ENCODE measurements at places on chromosomes 4 and X.

DNA sequence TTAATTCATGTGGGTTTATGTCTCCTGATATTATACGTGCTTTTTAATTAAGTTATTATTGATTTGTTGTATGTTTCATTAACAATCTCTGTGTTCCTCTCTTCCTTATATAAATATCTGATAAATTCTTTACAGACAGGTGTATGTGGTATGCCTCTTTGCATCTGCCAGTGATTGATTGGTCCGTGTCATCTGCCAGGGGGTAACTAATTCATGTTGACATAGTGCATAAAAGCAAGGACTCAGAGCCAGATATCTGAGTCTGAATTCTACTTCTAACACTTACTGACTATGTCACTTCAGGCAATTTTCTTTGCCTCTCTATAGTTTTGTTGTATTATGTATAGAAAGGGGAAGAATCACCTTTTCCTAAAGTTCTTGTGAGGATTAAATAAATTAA lies 5.2 kb upstream of the AMBN start:
- no peak overlapping the region for H3K4me3 ChIP-seq
- no peak overlapping the region for H3K27ac ChIP-seq
- no peaks in the 10 kb centered on the region for H3K4me1 ChIP-seq
- no peak for DNase-seq

GRCh38 chr4:37946503-37947179 lies 13.6 kb upstream of the PTTG2 start:
- H3K27ac ChIP-seq: no peak overlapping the region
- peak; percentile 30 for DNase-seq
- no peaks in the 10 kb centered on the region for H3K36me3 ChIP-seq
- peaks cover 6% of the 10 kb centered on the region for H3K4me1 ChIP-seq
- H3K27me3 ChIP-seq: no peaks in the 10 kb centered on the region

DNA sequence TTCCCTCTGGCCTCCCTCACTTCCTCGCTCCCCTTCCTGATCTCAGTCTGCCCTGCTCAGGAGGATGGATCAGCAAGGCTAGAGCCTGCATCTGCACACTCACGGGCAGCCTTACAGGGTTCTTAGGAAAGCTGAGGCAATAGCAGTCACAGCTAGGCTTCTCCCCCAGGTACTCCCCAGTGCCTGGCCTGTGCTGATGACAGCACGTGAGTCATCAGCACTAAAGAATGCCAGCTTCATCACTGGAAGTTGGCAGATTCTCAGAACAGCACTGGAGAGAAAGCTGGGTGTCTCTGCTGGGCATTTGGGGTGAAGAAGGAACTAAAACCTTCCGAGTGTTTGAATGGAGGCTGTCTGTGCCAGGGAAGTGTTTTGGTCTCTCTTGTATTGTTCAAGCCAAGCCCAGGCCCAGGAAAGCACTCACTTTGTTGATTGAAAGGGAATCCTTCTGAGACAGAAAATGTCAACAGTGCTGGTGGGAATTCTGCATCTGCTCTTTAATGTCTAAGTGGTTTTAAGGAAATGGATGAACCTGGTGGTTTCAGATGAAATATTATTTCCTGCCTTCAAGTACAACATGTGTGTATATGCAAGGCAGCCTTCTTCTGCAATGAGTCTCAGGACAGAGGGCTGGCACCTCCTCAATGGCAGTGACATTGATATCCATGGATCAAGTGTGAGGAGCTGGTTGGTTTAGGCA lies 73.0 kb upstream of the SCOC start:
- H3K27ac ChIP-seq: no peak overlapping the region
- DNase-seq: no peak
- H3K4me1 ChIP-seq: peaks cover 10% of the 10 kb centered on the region
- no peaks in the 10 kb centered on the region for H3K27me3 ChIP-seq
- no peaks in the 10 kb centered on the region for H3K36me3 ChIP-seq

DNA sequence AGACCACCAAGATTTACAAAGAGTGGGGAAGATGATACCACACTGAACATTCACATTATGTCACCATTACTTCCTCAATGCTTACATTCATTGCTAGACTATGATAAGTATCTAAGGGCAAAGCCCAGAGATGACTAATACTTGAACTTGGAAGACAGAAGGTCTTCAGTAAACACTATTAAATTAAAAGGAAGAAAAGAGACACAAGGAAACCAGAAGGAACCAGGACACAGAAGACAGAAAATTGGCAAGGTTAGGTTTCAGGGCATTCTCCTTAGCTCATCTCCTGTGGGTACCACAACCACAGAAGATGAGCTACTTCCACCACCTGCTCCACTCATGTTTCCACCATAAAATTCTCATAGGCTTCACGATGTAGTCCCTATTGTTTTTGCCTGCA lies 64.9 kb downstream of the NLGN4X start:
- H3K4me3 ChIP-seq: no peak overlapping the region
- DNase-seq: no peak
- H3K4me1 ChIP-seq: no peaks in the 10 kb centered on the region
- no peaks in the 10 kb centered on the region for H3K27me3 ChIP-seq

DNA sequence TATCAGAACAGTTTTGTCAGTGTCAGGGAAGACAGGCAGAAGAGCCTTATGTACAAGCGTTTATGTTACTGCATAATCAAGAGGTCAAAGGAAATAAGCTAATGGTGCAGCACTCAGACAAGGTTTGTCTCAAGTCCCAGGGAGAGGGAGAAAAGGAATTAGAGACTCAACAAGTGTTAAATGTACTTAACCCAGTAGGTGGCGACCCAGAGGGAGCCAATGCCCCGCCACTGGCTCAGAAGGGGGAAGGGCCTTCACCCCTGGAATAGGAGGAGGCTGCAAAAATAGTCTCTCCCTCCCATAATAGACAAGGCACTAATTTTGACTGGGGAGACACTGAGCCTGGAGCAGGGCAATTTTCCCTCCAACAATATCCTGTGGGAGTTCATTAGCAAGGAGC lies 14.1 kb upstream of the PAPSS1 start:
- no peaks in the 10 kb centered on the region for H3K27me3 ChIP-seq
- no peaks in the 10 kb centered on the region for H3K36me3 ChIP-seq

GRCh38 chr4:111595456-111595855 lies 549.8 kb upstream of the FAM241A start:
- no peak for DNase-seq
- no peak overlapping the region for H3K4me3 ChIP-seq
- H3K4me1 ChIP-seq: no peaks in the 10 kb centered on the region
- H3K27me3 ChIP-seq: no peaks in the 10 kb centered on the region
- no peak overlapping the region for H3K27ac ChIP-seq

DNA sequence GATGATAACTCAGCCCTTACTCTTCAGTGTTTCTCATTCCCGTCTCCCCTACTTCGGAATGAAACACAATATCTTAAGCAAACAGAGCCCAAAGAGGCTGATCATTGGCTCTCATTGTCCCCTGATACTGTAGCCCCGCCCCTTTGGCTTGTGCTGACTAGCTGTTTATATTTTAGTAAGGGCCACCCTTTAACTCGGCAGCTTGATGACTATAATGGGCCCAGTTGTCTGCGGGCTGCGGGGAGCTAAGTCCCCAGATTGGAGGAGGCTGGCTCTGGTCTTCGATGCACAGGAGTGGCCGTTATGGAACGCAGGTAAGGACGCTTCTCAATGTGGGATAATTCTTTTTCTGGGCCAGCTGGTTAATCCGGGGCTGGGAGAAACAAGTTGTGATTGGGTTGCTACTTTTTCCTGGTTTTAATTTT lies at the start of gene TRIM2:
Gene TRIM2 (plus strand): TSS at position 197 of the 425 bp plus-strand sequence. CDS start 88 bp downstream, at position 285.
- no peaks in the 10 kb centered on the region for H3K36me3 ChIP-seq
- DNase-seq: peak; percentile 86
- H3K4me3 ChIP-seq: peak within 1 kb of the TSS; percentile 13

DNA sequence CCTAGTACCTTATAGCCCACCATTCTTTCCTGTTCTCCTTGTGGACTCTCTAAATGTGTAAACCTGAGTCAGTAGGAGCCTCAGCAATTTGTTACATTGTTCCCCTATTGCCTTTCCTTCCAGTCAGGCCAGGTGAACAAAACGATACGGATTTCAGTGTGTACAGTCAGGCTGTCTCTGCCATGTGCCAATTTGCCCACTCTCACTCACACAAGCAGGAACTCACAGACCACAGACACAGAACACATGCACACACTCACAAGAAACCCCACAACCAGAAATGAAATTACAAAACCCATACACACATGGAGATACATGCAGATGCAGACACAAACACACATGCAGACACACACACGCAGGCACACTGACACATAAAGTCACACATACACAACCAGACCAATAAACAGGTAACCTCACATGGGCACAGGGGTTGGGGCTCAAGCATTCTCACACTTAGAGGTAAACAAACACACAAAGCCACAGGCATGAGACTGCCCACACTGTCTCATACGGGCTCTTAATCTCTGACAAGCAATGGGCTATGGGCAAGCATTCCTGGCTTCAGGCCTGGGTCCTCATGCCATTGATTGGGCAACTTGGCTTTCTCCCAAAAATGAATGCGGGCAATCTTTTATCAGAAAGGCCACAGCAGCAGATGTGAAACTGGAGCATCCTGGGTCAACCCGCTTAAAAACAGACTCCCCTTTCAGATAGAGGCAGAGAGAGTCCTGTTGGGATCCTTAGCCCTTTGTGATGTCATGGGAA lies 68.7 kb downstream of the NBDY start:
- H3K36me3 ChIP-seq: no peaks in the 10 kb centered on the region
- no peaks in the 10 kb centered on the region for H3K27me3 ChIP-seq
- no peaks in the 10 kb centered on the region for H3K4me1 ChIP-seq

DNA sequence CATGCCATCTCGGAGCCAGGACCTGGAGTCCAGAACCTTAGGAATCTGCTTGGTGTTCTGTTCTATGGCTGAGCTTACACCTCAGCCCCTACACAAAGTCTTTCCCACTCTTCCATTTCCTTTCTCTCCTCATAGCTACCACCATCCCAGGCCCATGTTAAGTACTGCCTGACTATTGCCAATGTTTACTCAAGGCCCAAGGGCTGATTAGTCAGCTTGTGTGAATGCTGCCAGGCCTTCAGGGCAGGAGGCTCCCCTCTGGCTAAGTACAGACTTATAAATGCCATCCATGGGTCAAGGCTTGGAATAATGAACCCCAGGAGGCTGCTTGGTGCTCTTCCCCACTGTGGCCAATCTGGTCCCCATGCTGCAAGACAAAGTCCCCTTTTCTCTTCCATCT lies 411.6 kb upstream of the MAGEB18 start:
- H3K4me3 ChIP-seq: no peak overlapping the region
- no peak for DNase-seq
- H3K27ac ChIP-seq: no peak overlapping the region

- H3K36me3 ChIP-seq: no peaks in the 10 kb centered on the region
- no peak for DNase-seq
- no peaks in the 10 kb centered on the region for H3K27me3 ChIP-seq
- H3K4me1 ChIP-seq: no peaks in the 10 kb centered on the region
- H3K4me3 ChIP-seq: no peak overlapping the region
Measured at GRCh38 chrX:132257116-132257515, 37.9 kb upstream of the RAP2C start.

DNA sequence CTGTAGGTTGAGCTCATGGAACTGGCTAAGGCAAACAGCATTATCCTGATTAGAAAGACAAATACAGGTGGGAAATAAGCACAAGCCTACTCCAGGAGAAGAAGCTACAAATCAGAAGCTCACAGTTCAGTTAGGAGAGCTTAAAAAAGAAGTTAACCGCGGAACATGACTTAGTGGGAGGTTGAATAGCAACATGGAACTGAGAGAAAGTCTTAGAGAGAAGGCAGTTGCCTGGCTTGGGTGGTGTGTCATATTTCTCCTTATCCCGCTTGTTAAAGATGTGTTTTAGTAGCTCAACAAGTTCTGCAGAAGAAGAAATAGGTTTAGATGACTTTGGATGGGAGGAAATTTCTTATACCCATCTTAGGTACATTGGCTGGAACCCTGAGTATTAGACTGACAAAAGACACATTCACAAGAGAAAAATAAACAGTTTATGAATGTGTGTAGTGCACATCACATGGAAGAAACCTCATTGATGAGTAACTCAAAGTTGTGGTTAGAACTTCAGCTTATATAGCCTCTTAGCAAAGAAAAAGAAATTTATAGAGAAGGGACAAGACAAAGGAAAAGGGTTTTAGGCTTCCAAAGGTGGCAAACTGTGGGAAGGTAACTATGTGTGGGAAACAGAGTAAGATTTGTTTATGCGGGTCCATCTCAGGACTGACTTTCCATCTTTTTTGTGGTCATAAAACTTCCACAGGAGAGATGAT lies 37.4 kb upstream of the RXFP1 start:
- no peak overlapping the region for H3K4me3 ChIP-seq
- no peaks in the 10 kb centered on the region for H3K36me3 ChIP-seq
- DNase-seq: no peak

- no peak overlapping the region for H3K4me3 ChIP-seq
- no peak overlapping the region for H3K27ac ChIP-seq
- H3K36me3 ChIP-seq: no peaks in the 10 kb centered on the region
- H3K27me3 ChIP-seq: no peaks in the 10 kb centered on the region
- no peak for DNase-seq
Measured at GRCh38 chrX:38008658-38009057, 2.3 kb downstream of the SYTL5 start.

DNA sequence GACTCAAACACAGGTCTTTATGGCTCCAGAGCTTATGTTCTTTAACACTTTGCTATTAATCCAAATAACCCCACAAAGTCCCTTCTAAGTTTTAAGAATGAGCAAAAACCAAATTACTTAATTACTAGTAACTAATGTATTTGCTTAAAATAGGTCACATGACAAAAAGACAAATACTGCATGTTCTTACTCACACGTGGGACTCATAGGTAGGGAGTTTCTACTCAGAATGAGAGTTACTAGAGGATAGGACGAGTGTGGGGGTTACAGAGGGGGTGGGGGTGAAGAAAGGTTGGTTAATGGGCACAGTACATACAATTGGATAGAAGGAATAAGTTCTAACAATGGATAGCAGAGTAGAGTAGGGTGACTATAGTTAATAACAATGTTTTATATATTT lies 5.8 kb downstream of the RPS6KA3 start:
- no peaks in the 10 kb centered on the region for H3K36me3 ChIP-seq
- H3K4me1 ChIP-seq: peaks cover 7% of the 10 kb centered on the region
- no peak overlapping the region for H3K27ac ChIP-seq
- no peak for DNase-seq
- no peak overlapping the region for H3K4me3 ChIP-seq

GRCh38 chr4:68570122-68570507 lies 6.0 kb downstream of the UGT2B17 start:
- no peak for DNase-seq
- no peaks in the 10 kb centered on the region for H3K36me3 ChIP-seq
- no peak overlapping the region for H3K4me3 ChIP-seq
- H3K27ac ChIP-seq: peak overlapping the region; percentile 62
- H3K4me1 ChIP-seq: peaks cover 21% of the 10 kb centered on the region
- H3K27me3 ChIP-seq: no peaks in the 10 kb centered on the region

DNA sequence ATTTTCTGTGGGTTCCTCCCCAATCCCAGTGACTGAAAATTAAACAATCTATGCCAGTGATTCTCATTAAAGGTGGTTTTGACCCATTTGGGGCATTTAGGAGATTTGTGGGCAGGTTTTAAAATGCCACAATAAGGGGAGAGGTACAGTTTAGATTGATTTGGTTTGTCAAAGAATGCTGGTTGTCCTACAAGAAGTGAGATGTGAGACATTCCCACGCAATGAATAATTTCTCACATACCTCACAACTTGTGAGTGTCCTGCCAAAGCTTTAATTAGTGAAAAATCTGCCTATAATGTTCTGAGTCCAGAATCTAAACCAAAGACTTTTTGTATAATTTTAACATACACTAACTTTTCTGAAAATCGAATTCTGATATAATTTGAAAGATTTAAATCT lies 199.4 kb downstream of the MAPK10 start:
- no peak overlapping the region for H3K27ac ChIP-seq
- no peak for DNase-seq
- no peaks in the 10 kb centered on the region for H3K27me3 ChIP-seq
- H3K4me3 ChIP-seq: no peak overlapping the region
- no peaks in the 10 kb centered on the region for H3K36me3 ChIP-seq

- H3K36me3 ChIP-seq: no peaks in the 10 kb centered on the region
- H3K27ac ChIP-seq: no peak overlapping the region
- no peak overlapping the region for H3K4me3 ChIP-seq
- DNase-seq: no peak
- no peaks in the 10 kb centered on the region for H3K4me1 ChIP-seq
Measured at GRCh38 chr4:167724941-167725340, 367.4 kb upstream of the ANXA10 start.

All from transverse colon (tissue), 4 donors.